ENCODE measurements at places on chromosomes 4 and X.

DNA sequence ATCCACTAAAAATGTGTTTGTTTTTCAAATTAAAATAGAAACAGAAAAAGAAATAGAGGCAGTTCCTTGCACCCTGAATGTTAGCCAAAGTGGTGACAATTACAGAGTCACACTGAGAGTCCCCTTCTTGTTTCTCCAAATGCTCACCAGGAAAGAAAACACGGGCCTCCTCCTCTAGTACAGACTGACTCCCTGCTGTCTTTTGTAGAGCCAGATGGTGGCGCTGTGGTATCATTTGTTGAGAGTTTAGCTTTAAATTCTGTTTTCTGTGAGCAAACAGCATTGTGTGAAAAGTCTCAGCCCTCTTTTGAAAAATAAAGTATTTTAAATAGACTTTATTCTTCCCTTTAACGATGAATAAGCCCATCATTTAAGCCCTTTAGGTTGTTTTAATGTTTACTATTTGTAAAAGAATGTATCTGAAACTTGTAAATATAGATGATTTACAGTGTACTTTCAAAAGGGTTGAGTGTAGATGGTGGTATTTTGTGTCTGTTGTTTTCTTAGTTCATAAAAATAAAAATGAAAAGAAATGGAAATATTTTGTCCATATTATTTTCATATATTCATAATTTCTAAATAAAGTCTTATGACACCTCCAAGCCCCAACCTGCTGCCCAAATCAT lies 36.9 kb upstream of the ATOH1 start:
- no peak for DNase-seq

GRCh38 chrX:67779099-67779498 lies 235.3 kb downstream of the AR start:
- no peak for DNase-seq

GRCh38 chr4:170247596-170247995 lies 157.8 kb upstream of the AADAT start:
- DNase-seq: no peak

DNA sequence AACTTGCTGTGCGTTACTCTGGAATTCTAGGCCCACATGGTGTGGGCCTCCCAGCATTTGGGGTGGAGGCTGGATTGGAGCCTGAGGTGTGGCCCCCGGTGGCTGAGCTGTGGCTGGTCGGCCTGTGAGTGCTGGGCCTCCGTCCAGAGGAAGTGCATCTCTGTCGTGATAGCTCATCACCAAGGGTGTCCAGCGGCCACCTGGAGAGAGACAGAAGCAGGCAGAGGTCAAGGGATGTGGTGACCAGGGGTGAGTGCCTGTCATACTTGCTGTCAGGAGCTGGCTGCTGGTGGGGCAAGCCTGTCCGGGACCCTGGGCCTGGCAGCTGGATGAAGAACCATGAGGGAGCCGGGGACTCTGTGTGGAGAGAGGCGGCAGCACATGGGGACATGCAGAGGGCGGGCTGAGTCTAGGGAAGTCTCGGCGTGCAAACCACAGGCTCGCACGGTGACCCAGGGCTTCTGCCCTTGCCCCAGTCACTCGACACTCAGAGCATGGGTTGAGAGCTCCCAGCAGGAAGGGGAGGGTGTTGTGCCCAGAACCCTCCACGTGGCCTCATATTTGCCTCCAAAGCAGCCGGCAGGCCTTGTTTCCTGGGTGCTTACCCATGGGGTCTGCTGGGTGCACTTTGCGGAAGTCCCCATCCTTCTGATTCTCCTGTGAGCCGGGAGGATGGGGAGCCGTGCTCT lies 6.2 kb downstream of the SORCS2 start:
- DNase-seq: no peak

DNA sequence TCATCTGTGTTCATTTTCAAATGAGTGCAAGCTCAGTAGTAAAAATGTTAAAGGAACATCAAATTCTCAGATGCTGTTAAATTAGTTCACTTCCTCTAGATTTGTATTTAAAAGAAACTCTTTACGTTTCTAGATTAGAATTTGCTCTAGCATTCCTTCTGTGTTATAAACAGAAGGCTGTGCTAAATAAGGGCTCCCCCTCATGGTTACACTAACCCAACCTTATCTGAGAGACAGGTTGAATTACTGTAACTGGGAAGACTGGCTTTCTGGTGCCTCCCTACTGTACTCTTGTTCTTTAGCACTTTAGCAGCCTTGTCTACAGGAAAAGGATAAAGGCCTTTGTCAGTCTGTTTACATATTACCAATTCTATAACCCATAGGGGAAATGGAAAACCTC lies 56.8 kb downstream of the RXFP1 start:
- DNase-seq: no peak

DNA sequence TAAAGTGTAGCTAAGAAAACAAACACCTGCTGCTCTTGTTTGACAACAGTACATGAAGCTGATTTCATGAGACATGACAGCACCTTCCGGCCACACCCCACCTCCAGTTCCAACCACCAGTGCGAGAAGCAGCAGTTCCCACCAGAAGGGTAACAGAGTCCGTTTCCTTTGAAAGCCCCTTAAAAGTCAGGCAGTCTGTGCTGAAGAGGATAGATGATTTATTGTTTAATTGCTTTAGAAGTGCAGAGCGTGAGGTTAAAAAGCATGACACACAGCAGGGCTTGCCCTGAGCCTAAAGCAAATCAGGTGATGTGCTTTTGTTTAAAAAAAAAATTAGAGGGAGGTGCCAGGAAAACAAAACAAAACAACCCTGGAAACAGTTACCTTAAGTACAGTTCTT lies 82.6 kb downstream of the HADH start:
- DNase-seq: peak; percentile 32

GRCh38 chrX:150856101-150856500 lies 42.4 kb downstream of the CD99L2 start:
- no peak for DNase-seq

- no peak for DNase-seq
These were observed at the start of gene SCML2 for GRCh38 chrX:18354369-18355223. Gene SCML2, minus strand, starts transcription at chrX:18354688. Its CDS starts 20,617 bp downstream, at chrX:18334071.

DNA sequence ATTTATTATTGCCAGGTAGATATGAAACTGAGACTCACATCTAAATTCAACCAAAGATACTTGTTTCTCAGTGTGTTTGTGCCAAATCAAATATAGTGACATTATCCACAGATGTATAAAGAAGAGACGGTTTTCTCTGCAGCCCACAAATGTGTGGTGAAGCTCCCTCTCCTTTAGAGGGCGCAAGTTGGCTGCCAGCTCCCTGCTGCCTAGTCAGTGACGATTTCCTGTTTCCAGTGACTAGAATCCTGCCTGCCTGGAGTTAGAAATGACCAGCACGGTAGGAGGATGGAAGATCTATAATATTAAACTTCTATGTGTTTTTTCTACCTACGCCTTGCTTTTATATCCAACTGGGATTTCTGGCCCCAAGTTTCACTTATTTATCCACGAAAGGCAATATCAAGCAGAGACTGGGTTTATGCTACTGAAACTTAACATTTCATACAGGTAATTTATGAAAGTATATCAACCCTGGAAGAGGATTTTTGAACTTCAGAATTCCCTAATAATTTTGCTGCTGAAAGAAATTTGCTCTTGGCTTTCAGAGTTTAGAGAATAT lies 1793.7 kb upstream of the TENM3 start:
- DNase-seq: no peak

DNA sequence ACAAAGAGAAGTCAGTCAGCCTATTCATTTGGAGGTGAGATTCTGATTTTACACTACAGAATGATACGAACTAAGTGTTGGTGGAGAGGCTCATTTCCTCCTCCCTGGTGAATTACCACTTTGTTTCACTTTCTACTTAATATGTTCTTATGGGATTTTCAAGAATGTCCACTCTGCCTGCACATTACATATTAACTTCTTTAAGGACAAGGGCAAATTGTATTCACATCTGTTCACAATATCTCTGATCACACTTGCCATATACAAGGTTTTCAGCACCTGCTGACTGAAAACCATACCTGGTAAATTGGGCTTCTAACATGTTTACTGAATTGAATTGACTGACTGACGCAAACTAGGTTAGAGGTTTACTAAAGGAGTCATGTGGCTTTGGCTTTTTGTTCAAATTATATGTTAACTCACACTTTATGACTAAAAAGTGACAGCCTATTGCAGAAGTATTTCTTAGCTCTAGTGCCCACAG lies 188.4 kb upstream of the MBNL3 start:
- DNase-seq: no peak

Measured in stimulated activated CD8-positive, alpha-beta memory T cell treated with anti-CD3 and anti-CD28 coated beads, Interleukin-7, amount 100 ng/mL, for 1 hour (primary cell).